ENCODE measurements at places on chromosomes 13 and 19. TPM values are rescaled to one million over a fixed set of nuclear protein-coding genes. Genes with fewer than 3 reads are reported as not detected.

Gene SYCN
- total RNA-seq, result not detected

DNA sequence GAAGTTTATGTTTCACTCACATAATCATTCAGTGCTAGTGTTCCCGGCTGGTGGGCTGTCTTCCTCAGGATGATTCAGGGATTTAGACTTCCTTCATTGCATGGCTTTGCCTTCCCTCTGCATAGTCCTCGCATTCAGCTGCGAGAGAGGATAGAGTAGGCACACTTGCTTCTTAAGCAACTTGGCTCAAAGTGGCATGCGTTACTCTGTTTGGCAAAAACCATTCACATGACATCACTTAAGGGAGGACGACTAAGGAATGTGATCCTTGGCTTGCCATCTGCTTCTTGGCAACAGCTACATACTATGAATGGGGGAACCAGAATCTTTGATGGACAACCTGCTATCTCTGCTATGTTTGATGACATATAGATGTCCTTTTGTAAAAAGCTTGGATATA lies 359.3 kb downstream of the TDRD3 start:
- H3K27me3 ChIP-seq, result no peaks in the 10 kb centered on the region
- no peaks in the 10 kb centered on the region for H3K36me3 ChIP-seq
- no peak overlapping the region for H3K4me3 ChIP-seq
- DNase-seq, result no peak

DNA sequence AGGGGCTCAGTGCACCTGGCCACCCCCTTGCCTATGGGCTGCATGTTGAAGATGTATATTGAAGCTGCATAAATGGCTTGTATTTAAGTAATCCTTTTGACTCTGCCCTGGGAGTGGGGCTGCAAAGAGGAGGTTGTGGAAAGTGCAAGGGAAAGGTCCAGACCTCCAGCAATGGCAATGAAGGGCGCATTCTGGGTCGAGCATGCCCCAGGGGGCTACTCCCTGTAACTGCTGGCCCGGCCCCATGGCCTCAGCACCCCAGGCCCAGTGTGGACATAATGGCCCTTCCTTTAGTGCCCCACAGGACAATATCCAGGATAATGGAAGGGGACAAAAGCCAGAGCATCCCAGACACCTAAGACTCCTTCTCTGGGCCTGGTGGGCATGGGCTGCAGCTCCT lies 43.1 kb upstream of the CHST8 start:
- no peak overlapping the region for H3K27ac ChIP-seq
- H3K27me3 ChIP-seq, result peaks cover 22% of the 10 kb centered on the region
- no peak overlapping the region for H3K4me3 ChIP-seq
- H3K36me3 ChIP-seq, result peaks cover 2% of the 10 kb centered on the region

DNA sequence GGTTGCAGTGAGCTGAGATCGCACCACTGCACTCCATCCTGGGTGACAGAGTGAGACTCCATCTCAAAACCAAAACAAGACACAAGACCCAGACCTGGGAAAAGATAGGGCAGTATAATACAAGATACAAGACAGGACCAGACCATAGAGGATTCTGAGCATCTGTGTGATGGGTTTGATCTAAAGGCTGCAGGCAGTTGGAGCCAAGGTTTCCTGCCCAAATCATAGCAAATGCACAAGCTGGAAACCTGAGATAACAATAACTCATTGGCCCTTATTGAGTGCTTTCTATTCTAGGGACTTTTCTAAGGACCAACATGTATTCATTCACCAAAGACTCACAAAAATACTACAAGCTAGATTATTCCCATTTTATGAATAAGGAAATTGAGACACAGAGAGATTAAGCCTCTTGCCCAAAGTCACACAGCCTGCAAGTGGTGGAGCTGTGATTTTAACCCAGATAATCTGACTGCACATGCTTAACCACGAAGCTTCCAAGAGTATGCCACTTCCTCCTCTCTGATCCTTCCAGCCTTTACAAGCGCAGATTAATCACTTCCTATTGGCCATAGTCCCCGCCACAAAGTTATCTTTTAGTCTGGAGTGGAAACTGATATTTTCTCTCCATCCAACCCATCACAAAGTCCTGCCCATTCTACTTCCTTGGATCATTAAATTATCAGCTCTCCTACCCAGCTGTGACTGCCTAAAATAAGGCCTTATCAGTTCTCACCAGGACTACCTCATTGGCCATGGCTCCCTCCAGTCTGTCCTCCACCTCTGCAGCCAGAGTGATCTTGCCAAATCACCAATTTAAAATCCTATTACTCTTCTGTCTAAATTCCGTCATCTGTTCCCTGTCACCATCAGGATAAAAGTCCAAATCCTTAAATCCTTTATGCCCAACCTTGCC lies 147.2 kb downstream of the FLT1 start:
- peaks cover 13% of the 10 kb centered on the region for H3K4me1 ChIP-seq
- H3K27ac ChIP-seq, result peak overlapping the region; percentile 74
- DNase-seq, result no peak
- H3K36me3 ChIP-seq, result peaks cover 9% of the 10 kb centered on the region
- peaks cover 42% of the 10 kb centered on the region for H3K27me3 ChIP-seq
- H3K4me3 ChIP-seq, result no peak overlapping the region

Gene SYNGR4
- total RNA-seq, result not detected

- H3K36me3 ChIP-seq, result no peaks in the 10 kb centered on the region
- peaks cover 44% of the 10 kb centered on the region for H3K4me1 ChIP-seq
- no peak for DNase-seq
- peak overlapping the region; percentile 63 for H3K4me3 ChIP-seq
- H3K27ac ChIP-seq, result peak overlapping the region; percentile 95
Observed at GRCh38 chr19:39953915-39954314, 17.1 kb upstream of the PSMC4 start.

Gene CEACAM3
- total RNA-seq, result 0.25 TPM

DNA sequence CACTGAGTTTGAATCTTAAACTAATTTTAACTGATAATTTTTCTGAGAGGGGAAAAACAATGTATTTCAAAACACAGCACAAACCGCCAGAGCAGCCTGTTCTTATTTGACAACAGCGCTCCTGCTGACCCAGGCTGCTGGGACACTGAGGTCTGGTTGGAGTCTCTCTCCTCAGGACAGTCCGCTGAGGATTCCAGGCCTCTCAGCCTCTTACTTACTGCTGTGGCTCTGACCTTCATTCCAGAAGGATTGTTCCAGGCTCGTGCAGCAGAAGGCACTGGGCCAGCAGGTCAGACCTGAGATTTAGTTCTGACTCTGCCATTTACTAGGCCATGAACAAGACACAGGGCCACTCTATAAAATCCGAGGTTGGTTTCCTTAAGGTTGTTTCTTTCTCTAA lies 393.6 kb downstream of the TDRD3 start:
- no peaks in the 10 kb centered on the region for H3K4me1 ChIP-seq
- no peak overlapping the region for H3K27ac ChIP-seq
- no peaks in the 10 kb centered on the region for H3K27me3 ChIP-seq
- DNase-seq, result no peak

DNA sequence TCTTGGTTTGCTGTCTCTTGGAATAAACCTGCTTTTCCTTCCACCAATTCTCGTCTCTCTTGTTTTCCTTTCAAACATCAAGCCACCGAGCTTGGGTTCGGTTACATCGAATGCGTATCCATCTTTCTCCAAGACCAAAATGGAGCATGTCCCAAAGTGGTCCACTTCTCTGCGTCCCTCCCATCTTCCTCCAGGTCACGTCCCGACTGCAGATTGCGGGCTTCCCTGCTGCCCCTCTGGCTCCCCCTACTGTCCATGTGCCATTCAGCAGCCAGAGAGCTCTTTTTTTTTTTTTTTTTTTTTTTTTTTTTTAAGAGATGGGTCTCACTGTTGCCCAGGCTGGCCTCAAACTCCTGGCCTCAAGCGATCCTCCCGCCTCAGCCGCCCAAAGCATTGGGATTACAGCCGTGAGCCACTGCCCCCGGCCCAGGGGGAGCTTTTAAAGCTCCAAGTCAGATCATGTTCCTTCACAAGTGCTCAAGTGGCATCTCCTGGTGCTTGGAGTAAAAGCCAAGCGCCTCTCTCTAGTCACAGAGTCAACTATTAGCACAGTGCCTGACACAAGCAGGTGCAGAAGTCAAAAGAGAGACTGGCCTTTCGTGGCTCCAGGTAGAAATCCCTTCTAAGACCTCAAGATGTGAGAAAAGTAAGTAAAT lies 10.0 kb downstream of the COL5A3 start:
- H3K27ac ChIP-seq, result peak overlapping the region; percentile 80
- H3K27me3 ChIP-seq, result peaks cover 5% of the 10 kb centered on the region
- peaks cover 24% of the 10 kb centered on the region for H3K36me3 ChIP-seq
- H3K4me1 ChIP-seq, result peaks cover 43% of the 10 kb centered on the region
- peak; percentile 55 for DNase-seq
- no peak overlapping the region for H3K4me3 ChIP-seq

- H3K27ac ChIP-seq, result peak overlapping the region; percentile 32
- peaks cover 16% of the 10 kb centered on the region for H3K4me1 ChIP-seq
- DNase-seq, result no peak
- H3K27me3 ChIP-seq, result no peaks in the 10 kb centered on the region
Observed at GRCh38 chr19:46015687-46016425, 7.0 kb downstream of the PGLYRP1 start.

Gene CLEC11A
- total RNA-seq, result 0.39 TPM

DNA sequence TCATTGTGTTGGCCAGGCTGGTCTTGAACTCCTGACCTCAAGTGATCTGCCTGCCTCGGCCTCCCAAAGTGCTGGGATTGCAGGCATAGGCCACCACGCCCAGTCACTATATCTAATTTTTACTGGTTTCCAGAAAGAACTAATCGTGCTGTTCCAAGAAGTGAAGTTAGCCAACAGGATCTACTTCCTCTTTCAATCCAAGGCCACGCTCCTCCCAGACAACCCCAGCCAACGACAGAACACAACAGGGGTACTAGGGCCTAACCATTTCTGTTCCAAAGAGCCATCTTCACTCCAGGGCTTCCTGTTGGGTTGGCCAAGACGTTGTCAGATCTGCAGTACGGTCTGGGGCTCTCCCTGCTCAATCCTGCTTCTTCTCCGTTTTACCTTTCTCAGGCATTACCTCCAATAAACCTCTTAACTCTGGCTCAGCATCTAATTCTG lies 7.0 kb upstream of the LSM14A start:
- H3K27me3 ChIP-seq, result no peaks in the 10 kb centered on the region
- H3K4me1 ChIP-seq, result peaks cover 2% of the 10 kb centered on the region
- no peaks in the 10 kb centered on the region for H3K36me3 ChIP-seq
- no peak overlapping the region for H3K27ac ChIP-seq
- no peak overlapping the region for H3K4me3 ChIP-seq

DNA sequence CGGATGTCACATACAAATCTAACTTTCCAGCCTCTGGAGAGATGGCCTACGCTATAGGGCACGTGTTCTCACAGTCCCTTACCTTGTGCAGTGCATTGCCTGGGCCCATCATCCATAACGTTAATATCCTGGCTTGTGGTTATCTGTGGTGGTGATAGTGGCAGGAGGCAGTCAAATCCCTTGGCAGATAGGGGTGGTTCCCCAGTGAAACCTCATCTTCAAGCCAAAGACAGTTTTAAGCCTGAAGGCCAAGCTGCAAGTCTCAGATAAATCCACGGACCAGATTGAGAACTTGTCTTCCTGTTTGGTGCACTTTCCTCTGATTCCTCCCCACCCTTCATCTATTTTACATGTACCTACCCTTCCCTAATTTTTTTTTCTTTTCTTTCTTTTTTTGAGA lies 4.3 kb upstream of the FBXO17 start:
- H3K4me1 ChIP-seq, result peaks cover 11% of the 10 kb centered on the region
- H3K36me3 ChIP-seq, result peaks cover 4% of the 10 kb centered on the region
- peaks cover 27% of the 10 kb centered on the region for H3K27me3 ChIP-seq
- H3K4me3 ChIP-seq, result no peak overlapping the region

GRCh38 chr13:18921063-18921462 lies 260.6 kb downstream of the TUBA3C start:
- H3K27me3 ChIP-seq, result peaks cover 9% of the 10 kb centered on the region
- no peaks in the 10 kb centered on the region for H3K4me1 ChIP-seq
- no peaks in the 10 kb centered on the region for H3K36me3 ChIP-seq
- DNase-seq, result no peak
